COR-L47 (cell line): ENCODE measurements at places on chromosomes 4 and X.
A peak's percentile ranks its signal among the peaks of the same experiment; 100 is the strongest.

DNA sequence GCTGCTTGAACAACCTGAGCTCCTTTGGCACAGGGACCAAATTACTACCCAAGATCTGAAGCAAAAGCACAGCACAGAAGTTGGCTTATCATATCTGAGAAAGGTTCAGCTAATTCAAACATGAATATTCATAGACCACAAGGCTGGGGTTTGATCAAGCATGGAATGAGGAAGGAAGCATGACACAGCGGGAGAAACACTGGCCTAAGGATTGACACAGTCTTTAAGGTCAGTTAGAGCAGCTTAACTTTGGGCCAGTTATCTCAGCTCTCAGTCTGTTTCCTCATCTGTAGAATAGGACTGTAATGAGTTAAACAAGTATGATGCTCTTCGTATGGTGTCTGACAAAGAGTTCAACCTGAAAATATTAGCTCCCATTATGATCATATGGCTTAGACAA is 88.5 kb upstream of the CBR4 start:
- no peak for DNase-seq

DNA sequence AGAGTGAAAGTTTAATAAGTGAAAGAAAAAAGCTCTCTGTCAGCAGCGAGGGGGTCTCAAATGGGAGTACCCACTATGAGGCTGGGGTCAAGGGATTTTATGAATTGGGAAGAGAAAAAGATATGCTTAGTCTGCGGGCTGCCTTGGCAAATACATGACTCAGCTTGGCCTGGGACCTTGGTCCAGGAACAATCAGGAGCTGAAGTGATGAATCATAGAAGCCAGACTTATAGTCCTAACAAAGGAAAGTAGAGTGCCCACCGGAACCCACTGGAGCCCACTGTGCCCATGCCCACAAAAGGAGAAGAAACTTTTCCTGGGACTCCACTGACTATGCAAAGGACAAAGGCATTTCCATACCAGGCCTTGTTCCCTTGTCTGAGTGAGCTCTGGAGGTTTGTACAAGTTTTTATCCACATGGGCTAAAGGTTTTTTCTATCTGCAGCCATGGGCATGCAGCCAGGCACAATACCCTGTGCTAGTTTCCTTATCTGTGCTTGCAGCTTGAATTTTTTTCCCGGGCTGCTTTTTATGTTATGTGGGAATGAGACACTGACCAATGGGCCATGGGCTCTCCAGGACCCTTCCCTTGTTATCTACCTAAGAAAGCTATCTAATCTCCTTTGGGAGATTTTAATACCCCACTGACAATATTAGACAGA is 201.7 kb downstream of the FAM133A start:
- DNase-seq = no peak

DNA sequence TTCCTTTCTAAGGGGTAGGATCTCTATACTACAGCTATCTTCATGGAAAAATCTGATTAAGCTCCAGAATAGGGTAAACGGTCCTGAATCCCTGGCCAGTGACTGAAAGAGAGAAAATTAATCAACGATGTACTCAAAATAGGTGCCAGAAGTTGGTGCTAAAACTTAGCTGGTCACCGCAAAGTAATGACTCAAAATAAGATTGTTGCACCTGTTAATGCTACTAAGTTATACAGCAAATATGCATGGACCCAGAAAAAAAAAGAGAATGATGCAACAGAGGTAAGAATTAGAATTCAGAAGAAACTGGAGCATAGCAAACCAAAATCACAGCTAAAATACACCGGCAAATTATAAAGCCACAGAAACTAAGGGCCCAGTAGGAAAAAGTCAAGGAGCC is 239.7 kb upstream of the FAM241A start:
- no peak for DNase-seq

DNA sequence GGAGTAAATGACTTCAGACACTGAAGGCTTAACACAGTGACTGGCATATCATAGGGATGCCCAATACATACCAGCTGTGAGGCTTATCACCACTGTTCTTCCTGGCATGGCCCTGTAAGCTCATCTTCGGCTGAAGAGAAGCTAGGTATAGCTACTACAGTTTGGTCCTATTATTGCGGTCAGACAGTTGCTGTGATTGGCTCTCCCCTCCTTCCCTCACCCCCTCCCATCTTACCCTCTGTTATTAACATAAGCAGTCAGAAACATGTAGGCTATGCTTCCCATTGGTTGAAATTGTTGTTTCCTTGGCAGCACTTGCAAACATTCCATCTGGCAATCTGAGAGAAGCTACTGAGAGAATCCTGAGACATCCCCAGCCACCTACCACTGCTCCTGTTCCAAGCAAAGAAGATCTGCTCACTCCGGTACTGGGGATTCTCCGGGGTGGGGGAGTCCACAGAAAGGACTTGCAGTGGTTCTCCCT is at the start of gene AKAP14:
Gene AKAP14, plus strand, starts transcription at position 51 of the 484 bp plus-strand sequence. CDS start 7,331 bp downstream, outside the sequence.
- DNase-seq = no peak

- DNase-seq = no peak
Measured at GRCh38 chr4:45596379-45597101, 527.3 kb downstream of the GABRG1 start.

DNA sequence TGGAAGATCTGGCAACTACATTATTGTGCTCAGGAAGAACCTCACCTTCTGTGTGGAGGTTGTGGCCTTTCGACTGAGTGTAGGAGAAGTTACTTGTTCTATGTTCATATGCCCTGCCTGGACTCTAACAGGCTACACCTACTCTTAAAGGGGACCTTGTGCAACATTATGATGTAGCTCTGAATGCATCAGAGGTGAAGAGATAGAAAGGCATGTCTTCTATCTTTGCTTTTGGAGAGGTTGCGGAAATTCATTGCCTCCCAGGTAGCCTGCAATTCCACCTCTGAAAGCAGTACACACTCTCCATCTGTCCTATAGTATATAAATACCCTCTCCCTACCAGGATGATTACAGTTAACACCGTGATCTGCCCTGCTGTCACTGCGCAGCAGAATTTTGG is 7.1 kb upstream of the SLAIN2 start:
- no peak for DNase-seq

DNA sequence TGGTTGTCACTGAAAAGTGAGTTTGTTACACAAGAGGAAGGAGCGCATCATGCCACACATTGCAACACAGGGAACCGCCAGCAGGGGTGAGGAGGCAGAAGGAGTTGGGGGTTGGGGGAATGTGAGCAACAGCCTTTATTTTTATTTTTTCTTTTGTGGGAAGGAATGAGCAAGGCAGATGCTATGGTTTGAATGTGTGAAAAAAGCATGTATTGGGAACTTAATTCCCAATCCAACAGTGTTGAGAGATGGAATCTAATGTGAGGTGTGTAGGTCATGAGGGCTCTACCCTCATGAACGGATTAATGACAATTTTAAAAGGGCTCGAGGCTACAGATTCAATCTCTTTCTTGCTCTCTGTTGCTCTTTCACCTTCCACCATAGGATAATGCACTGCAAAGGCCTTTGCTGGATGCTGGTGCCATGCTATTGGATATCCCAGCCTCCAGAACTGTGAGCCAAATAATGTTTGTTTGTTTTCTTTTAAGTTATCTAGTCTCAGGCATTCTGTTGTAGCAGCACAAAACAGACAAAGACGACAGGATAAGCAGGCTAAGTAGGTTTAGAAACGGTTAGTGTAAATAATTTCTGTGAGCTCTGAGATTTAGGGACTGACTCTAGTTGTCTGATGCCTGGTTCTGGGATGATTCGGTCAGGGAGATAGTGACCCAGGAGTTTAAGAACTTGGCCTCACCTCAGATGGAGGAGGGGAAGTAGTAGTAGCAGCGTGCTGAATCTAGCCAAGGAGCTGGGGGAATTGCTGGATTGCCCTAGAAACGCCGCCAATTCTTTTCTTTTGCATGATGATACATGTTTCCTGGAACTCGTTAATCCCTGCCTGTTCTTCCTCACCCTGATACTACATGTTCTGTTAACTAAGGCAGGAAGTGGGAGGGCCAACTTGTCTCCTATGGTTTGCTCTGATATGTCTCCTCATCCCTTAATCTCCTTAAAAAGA is 156.6 kb upstream of the CTSO start:
- DNase-seq = no peak

GRCh38 chr4:10061650-10062415 is 40.5 kb upstream of the SLC2A9 start:
- no peak for DNase-seq

- DNase-seq = no peak
Measured at GRCh38 chrX:13994536-13995080, 35.1 kb downstream of the GEMIN8 start.

- no peak for DNase-seq
Measured at GRCh38 chrX:55118574-55118973, 29.8 kb downstream of the PAGE2 start.

GRCh38 chr4:4439782-4440181 is 52.9 kb downstream of the NSG1 start:
- no peak for DNase-seq

DNA sequence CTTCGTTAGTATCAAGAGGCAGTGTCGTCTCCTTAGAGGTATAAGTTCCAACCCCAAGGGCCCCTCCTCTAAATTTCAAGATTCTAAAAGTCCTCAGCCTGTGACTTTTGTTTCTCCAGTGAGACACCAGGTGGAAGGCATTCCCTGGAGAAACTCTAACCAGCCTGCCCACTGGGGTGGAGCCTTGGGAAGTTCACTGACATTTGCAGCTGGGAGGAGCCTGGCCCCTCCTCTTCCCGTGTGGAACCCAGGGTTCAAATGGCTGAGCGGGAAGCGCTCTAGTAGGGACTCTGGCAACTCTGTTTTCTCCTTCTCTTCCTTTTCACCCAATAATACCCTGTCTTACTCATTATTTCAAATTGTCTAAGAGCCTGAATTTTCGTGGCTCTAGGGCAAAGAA is 325.0 kb downstream of the TLL1 start:
- DNase-seq = no peak

GRCh38 chr4:177304094-177304493 is 5.6 kb upstream of the NEIL3 start:
- no peak for DNase-seq

GRCh38 chr4:152784490-152785350 is 5.0 kb downstream of the ARFIP1 start:
- DNase-seq = peak; percentile 2

- peak; percentile 48 for DNase-seq
Measured at GRCh38 chr4:80365928-80366327, 30.4 kb downstream of the CFAP299 start.

DNA sequence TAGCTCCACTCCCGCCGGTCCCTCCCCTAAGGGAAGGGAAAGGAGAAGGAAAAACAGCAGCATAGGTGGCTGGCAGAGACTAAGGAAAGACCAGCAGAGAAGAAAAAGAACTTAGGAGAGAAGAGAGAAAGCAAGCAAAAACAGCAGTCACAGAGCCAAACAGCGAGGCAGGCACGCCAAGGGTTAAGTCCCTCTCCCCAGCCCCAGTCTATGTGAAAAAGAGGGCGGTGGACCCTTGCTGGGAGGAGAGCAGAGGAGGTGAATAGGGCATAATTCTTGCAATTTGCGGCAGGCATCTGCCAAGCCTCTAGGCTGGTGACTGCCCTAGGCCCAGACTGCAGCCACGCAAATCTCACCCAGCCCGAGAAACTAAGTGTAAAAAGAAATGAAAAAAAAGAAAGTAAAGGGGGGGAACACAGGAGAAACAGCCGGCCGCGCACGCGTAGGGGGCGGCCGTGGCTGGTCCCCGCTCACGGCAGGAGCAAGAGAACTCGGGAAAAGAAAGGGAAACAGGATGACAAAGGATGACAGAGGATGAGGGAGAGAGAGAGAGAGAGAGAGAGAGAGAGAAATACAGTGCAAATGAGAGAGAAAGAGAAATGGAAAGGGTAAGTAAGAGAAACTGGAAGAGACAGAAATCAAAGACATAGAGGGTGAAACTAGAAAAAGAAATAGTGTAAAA is 48.6 kb downstream of the MAGEA9 start:
- DNase-seq = no peak

DNA sequence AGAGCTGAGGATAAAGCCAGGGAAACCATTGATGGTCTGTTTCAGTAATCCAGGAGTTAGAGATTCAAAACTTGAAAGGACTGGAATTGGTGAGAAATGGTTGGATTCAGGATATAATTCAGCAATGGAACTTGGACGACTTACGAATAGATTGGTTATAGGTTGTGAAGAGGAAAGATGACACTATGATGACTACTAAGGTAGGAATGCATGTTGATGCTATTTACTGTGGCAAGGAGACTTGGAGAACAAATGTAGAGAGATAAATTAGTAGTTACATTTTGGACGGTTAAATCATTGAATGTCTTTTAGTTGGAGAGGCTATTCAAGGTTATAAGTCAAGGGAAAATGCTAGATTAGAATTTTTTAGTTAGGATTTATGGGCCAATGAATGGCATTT is 365.4 kb upstream of the TECRL start:
- DNase-seq = no peak

DNA sequence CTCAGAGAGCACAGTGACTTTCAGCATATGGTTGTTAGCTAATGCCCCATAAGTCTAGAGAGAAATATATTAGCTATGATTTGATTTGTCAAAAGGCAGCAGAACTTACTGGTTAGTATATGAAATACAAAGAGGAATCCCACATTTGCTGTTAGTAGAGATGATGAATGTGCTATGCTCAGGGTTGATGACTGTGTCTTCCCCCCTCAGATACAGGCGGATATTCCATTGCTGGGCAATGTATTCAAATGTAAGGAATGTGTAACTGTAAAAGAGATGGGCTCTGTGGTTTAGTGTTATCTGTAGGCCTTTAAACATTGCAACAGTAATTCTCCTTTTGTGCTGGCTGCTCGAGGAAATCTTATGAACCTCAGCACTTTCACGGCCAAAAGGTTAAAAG is 528.9 kb upstream of the ARX start:
- no peak for DNase-seq

- no peak for DNase-seq
Measured at GRCh38 chr4:46819095-46819494, 90.0 kb downstream of the COX7B2 start.

DNA sequence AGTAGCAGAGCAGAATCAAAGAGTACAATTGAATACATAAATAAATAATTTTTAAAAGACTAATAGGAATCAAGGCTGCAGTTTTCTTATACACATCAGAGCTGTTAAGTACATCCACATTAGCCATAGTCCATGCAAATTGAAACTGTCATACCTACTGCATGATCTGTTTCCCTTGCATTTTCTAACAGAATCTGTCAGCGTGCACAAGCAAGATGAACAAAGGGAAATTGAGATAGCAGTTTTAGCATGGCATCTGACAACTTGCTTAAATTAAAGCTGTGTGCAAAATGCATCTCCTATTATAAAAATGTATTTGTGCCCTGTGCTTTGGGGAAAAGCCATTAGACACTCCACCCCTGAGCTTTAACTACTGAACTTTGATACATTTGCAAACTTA is 703.5 kb upstream of the GRID2 start:
- DNase-seq = no peak

GRCh38 chr4:84479663-84480062 is 19.4 kb downstream of the NKX6-1 start:
- DNase-seq = no peak

GRCh38 chr4:130336585-130337217 is 1240.7 kb downstream of the C4orf33 start:
- peak; percentile 3 for DNase-seq

- DNase-seq = no peak
Measured at GRCh38 chr4:142615324-142615665, 230.8 kb downstream of the INPP4B start.
